Stimulated activated CD4-positive, alpha-beta T cell treated with anti-CD3 and anti-CD28 coated beads, Interleukin-1b, Interleukin-23, amount 100 ng/mL, for 48 hours (primary cell): ENCODE measurements at places on chromosomes 1 and 21.

- DNase-seq, result no peak
Observed at GRCh38 chr1:209430107-209430506, 153.4 kb upstream of the CAMK1G start.

- DNase-seq, result no peak
Observed at GRCh38 chr21:27825035-27825434, 858.1 kb upstream of the ADAMTS5 start.

GRCh38 chr1:56502700-56503245, 76.6 kb downstream of the PLPP3 start:
- no peak for DNase-seq

- no peak for DNase-seq
Observed at GRCh38 chr1:225871359-225872074, 10.7 kb downstream of the TMEM63A start.

DNA sequence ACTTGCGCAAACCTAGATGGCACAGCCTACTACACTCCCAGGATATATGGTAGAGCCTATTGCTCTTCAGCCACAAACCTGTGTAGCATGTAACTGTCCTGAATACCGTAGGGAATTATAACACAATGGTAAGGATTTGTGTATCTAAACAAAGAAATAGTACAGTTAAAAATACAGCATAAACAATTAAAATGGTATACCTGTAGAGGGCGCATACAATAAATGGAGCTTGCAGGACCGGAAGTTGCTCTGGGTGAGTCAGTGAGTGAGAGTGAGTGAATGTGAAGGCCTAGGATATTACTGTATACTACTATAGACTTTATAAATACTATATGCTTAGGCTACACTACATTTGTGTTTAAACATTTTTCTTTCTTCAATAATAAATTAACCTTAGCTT, 99.3 kb downstream of the PLD5 start:
- no peak for DNase-seq

- DNase-seq, result no peak
Observed at GRCh38 chr1:176546825-176547224, 83.8 kb downstream of the PAPPA2 start.

DNA sequence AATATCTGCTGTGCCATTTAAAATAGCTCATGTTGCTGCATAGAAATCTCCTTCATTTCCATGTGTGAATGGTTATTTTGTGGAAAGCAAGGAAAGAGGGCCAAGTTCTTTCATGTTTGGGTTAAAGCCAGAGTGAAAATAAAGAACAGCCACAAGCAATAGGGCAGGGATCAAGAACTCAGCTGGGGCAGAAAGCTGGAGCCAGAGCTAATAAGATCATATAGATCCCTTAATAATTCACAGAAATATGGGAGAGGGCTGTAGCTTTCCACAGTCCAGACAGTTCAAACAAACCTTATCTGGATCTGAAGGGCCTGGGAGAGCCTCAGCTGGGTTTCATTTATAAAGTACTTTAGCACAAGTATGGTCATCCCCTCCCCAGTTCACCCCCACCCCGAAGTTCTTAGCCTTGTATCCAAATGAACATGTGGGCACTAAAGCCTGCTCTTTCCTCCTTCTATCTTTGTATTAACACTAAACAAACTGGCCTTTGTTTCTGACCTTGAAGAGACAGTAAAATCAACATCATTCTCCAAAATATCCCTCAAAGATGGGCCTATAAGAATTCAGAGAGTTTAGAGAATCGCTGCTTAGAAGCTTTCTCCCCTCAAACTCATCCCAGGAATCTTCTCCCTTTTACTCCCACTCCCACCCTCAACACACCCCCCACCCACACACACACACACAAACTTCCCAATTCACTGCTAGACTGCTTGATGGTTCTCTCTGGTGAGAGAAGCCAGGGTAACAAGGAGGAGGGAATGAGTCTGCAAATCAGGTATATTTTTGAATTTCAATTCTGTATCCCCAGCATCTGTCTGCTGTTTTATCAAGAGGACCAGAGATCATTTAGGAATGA, 41.7 kb downstream of the UTP25 start:
- no peak for DNase-seq

GRCh38 chr1:8077602-8078001, 51.5 kb upstream of the ERRFI1 start:
- DNase-seq, result no peak

- no peak for DNase-seq
Observed at GRCh38 chr21:15061279-15061678, 3.5 kb downstream of the NRIP1 start.

DNA sequence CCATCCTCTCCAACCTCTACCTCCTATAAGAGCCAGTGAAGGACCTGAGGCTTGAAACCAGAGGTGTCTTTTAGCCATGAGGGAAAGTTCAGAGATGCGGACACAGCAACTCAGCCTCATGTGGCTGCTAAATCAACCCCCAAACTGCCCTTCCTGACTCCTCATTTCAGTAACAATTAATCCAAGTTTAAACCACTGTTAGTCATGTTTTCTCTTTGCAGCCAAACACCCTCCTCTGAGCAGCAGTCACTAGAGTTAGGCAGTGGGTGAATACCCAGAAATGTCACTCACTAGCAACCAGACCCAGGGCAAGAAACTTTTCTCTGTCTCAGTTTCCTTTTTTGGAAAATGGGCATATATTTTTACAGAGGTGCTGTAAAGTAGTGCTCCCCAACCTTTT, 71.2 kb downstream of the KCNJ15 start:
- DNase-seq, result peak; percentile 8

- no peak for DNase-seq
Observed at GRCh38 chr1:230400007-230400344, 26.2 kb downstream of the PGBD5 start.

- DNase-seq, result no peak
Observed at GRCh38 chr1:40658751-40659648, 6.5 kb downstream of the RIMS3 start.

DNA sequence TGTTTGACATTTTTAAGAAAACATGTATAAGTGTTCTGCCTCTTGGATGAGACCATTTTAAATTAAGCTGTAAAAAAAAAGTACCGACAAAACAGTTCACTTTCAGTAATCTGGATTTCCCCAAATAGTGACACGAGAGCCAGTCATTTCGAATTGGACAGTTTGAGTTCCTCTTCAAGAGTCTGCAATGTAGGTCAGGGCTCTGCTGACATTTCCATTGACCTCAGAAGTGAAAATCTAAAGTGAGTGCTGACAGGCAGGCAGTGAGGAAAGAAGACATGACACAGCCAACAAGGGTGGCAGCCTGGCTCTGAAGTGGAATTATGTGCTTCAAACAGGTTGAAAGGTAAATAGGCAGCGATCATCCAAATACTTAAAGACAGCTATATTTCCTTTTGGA, at the start of gene IL23R:
TSS of gene IL23R (plus strand) at position 259 of the 400 bp plus-strand sequence. CDS start 1,667 bp downstream, outside the sequence.
- peak; percentile 68 for DNase-seq

- no peak for DNase-seq
Observed at GRCh38 chr1:179754041-179754624, 11.0 kb downstream of the FAM163A start.

DNA sequence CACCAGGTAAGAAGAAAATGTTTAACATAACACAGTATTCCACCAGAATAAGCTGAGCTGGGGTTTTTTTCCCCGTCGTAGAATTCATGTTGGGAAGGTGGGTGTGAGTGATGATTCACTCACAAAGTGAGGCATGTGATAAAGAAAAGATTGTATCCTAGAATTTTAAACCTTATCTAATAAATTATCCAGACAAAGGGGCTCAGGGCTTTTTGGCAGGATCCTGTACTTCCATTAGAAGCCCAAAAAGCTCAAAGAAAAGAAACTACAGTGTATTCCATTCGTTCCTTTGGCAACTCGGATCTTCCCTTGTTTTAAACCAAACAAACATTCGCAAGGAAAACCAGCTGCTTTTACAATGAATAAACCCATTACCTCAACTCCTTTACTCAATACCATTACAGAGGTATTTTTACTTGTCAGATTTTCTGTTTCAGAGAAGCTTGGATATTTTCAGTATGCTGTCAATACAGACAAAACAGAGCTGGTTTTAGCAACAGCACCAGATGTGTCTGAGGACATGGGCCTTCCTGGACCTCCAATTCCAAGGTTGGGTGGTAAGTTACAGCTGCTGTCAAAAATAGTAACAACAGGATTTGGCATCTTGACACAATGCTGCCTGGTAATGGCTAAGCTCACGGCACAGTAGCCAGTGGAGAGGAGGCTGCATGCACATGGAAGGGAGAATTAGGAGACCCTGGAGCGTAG, 159.9 kb upstream of the RUNX1 start:
- no peak for DNase-seq
